ENCODE measurements at places on chromosomes 11 and 22.
A peak's percentile ranks its signal among the peaks of the same experiment; 100 is the strongest.

- DNase-seq, result no peak
Measured at GRCh38 chr11:45795379-45795778, 9.6 kb upstream of the SLC35C1 start.

- no peak for DNase-seq
Measured at GRCh38 chr11:62853279-62853965, 14.0 kb upstream of the WDR74 start.

- DNase-seq, result no peak
Measured at GRCh38 chr11:57191311-57192219, 9.8 kb downstream of the LRRC55 start.

DNA sequence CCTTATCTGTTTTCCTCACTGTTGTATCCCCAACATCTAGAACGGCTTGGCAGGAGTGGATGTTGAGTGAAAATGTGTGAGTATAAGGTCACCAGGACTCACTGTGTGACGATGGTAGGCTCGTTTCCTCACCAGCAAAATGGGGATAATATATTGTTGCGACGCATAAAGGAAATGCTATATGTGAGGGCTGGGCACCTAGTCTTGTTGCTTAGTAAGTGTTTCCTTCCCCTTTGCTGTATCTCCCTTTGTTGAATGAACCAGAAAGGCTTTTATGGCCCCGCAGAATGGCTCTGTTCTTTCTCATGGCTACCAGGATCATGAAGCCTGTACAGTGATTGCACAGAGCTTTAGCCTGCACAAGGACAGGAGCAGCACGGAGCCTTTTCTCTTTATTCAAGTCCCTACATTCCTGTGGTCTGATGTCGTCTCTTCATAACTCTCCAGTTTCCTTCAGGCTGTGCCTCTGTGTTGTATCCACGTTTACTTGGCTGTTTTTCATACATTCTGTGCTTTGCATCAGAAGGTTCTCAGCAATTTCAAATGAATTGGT, 5.4 kb downstream of the TNRC6B start:
- DNase-seq, result peak; percentile 95

DNA sequence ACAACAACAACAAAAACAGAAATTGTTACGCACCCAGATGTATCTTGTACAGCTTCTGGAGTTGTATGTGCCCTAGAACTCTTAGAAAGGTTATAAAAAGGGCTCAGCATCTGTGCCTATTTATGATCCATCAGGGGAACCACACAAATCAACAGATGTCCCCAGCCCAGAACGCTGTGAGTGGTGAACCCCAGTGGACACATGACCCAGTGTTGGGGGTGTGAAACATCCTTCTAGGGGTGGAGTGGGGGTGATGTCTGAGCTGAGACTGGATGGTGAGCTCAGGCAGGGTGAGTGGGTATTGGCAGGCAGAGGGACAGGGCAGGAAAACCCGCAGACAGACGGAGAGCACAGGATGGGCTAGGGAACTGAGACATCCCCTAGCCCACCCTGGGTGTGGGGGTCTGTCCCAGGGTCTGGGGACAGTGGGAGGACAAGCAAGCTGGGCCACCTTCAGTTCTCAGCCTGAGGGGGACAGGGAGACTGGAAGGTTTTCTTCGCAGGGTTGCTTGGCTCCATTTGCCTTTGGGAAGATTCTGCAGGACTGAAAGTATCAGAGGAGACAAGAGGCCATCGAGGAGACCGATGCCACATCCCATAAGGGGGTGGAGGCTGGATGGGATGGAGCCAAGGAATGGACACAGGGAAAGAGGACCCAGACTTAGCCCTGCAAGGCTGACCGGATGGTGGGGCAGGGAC, 5.8 kb upstream of the EMID1 start:
- DNase-seq, result no peak

DNA sequence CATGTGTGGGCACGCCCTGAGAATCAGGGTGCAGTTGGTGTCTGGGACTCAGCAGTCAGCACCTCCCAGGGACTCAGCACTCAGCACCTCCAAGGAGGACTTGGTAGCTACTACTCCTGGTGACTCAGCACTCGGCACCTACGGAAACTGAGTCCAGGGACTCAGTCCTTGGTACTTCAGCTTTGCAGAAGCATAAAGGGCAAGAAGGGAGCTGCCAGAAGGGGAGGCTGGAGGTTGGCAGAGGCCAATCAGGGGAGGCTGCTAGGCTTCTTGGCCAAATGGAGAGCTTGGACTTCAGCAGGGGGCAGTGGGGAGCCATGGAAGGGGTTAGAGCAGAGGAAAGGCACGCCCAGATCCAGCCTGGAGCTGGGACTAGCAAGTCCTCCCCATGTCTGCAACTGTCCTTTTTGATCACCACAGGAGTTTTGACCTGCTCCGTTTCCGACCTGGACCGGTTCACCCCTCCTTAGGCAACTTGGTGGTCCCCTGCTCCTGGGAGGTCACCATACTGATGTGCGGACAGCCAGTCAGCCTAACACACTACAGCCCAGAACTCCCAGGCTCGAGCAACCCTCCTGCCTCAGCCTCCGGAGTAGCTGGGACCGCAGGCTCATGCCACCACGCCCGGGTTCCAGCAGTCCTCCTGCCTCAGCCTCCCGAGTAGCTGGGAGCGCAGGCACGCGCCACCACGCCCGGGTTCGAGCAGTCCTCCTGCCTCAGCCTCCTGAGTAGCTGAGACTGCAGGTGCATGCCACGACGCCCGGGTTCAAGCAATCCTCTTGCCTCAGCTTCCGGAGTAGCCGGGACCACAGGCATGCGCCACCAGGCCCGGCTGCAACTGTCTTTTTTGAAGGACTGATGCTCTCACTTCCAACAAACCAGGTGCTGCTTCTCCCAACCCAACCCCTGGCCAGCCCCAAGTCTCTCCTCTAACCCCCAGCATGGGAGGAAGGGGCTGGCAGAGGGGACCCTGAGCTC, 1.5 kb downstream of the ANO9 start:
- DNase-seq, result no peak

GRCh38 chr11:105208019-105208418, 68.5 kb upstream of the CARD18 start:
- no peak for DNase-seq

- DNase-seq, result no peak
Measured at GRCh38 chr11:33454264-33454663, 197.1 kb downstream of the HIPK3 start.

GRCh38 chr11:93530468-93530826, 12.7 kb downstream of the SMCO4 start:
- DNase-seq, result no peak

DNA sequence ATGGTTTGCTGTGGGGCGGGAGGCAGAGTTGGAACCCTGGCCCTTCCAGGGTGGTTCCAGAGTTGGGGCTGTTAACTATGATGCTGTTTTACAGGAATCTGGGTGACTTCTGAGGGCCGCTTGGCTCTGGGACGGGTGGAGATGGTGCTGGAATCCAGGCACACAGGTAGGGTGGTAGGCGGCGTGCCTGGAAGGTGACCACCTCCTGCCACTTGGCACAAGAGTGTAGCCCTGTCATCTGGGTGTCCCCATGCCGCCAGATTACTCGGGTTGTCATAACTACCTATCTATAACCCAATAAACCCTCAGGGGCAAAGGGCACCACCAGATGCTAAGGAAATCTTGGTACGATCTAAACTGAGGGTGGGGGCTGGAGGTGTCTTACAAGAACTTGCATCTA, 1.3 kb downstream of the CARS1 start:
- DNase-seq, result no peak

DNA sequence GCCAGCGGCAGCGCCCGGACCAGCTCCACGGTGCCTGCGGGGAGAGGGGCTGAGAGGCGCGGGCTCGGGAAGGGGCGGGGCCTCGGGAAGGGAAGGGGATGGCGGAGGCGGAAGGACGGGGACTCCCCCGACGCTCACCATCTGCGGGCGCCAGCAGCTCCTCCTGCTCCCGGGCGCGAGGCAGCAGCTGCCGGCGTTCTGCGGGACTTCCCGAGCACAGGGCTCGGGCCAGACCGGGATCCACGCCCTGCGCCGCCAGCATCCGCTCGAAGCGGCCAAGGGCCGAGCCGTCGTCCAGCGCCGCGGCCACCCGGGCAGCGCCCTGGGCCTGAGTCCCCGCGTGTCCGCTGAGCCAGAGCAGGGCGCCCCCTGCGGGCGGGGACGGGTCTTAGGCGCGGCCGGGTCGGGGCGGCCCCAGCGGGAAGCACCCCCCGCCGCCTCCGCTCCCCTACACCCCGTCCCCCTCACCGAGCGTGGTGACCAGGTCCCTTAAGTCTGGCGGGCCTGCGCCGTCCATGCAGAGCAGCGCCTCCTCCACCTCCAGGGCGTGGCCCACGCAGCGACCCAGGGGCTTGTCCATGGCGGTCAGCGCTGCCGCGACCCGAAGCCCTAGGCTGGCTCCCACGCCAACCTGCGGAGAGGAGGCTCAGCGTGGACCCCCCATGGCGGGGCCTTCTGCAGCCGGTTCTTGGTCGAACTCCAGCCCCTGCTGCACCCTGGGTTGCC, 873 bp upstream of the SCO2 start:
- peak; percentile 90 for DNase-seq

DNA sequence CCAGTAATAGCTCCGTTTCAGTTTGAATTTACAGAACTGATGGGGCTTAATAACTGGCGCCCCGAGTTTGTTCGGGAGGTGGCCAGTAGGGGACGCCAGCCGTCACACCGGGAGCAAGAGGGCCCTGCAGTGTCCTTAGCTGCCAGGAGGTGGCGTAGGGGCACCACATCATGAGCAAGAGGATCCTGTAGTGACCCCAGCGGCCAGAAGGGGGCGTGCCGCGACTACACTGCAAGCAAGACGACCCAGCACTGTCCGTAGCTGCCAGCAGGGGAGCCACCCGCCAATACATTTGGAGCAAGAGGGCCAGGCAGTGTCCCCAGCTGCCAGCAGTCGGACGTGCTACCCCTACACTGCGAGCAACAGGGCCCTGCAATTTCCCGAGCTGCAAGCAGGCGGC, 663.7 kb upstream of the B3GAT1 start:
- peak; percentile 58 for DNase-seq

DNA sequence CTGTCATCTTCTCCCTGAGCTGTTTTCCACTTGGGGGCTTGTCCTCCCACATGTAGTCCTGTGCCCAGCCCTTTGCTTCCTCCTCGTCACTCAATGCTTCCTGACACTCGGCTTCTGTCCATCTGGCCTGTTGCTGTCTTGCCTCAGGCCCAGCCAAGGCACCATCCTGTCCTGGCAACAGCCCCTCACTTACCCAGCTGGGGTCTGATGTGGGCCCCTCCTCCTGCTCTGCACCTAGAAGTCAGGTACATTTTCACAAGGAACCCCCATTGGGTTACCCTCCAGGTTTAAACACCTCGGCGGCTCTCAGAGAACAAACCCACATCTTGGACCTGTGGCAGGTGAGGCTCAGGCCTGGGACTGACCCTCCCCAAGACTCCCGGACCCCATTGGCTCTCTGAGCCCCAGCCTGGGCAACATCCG, 784.8 kb downstream of the TBC1D22A start:
- no peak for DNase-seq

GRCh38 chr22:20738394-20739089, 35.4 kb upstream of the SERPIND1 start:
- DNase-seq, result no peak

GRCh38 chr22:33389936-33390335, 331.8 kb upstream of the SYN3 start:
- DNase-seq, result peak; percentile 20

- DNase-seq, result peak; percentile 69
Measured at GRCh38 chr11:79437278-79437980, 3.4 kb downstream of the TENM4 start.
